ENCODE measurements at places on chromosomes 16 and 17.
A peak's percentile ranks its signal among the peaks of the same experiment; 100 is the strongest.

DNA sequence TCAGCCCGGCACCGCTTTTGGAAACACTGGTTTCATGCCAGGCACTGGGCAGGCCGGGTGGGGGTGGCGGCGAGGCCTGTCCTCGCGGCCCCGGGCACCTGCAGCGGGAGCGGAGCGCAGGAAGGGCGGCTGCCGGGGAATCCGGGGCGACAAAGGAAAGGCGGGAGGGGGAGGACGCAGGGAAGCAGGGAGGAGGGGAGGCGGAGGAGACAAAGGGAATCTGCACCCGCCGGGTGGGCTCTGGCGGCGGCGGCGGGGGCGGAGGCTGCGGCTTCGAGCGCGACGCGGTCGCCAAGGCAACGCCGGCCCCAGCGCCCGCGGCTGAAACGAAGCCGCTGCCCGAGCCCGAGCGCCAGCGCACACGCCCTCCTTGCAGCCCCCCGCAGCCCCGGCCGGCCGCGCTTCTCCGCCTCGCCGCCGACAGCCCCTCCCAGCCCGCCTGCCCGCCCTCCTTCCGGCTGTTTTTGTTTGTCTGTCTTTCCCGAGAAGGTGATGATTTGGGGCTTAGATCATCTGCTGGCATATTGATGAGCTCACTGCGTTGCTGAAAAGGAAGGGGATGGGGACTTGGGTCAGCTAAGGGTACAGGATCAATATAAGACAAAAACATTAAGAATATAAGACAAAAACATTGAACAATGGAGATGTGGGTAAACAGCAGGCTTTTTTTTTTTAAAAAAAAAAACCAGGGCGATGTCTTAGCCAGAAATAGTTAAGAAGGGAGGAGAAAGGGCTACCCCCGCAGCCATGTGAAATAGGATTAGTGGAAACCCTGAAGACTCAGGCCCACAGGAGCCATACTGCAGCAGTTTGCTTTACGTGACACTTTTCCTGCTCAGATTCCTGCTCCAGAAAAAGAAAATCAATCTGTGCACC lies 32.7 kb downstream of the CDK5R1 start:
- no peak for DNase-seq
- no peaks in the 10 kb centered on the region for H3K27me3 ChIP-seq
- H3K4me1 ChIP-seq = peaks cover 30% of the 10 kb centered on the region
- peak overlapping the region; percentile 49 for H3K4me3 ChIP-seq
- H3K27ac ChIP-seq = peak overlapping the region; percentile 82

DNA sequence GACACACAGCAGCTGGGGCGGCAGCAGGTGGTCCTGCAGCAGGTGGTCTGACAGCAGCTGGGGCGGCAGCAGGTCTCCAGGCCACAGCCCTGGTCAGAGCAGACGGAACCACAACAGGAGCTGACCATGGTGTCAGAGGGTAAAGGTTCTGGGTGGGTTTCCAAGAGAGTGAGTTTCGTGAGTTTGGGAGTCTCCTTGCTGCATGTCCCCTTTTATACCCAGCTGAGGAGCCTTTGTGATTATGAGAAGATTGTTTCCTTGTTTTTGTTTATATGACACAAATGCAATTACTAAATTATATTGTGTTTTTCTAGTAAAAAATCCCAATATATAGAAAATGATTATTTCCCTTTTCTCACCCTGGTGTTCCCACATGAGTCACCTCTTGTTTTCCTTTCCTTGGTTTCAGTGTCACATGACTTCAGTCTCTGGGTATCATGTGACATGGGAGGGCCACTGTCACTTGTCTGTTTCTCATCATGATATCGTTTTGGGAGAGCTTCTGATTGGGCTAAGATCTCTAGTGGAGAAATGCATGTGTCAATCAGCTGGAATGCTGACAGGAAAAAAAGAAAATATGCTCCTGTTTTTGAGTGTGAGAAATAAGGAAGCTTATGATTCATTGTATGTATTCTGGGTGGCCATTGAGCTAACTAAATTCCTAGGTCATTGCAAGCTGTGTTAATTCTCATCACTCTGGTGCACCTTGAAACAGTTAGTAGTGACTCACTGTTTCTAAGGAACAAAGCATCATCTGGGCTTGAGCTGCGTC lies at the start of gene KRTAP4-6:
Gene KRTAP4-6, minus strand, starts transcription at position 185 of the 772 bp plus-strand sequence. Its CDS starts 57 bp downstream, at position 128.
- no peaks in the 10 kb centered on the region for H3K27me3 ChIP-seq
- no peaks in the 10 kb centered on the region for H3K36me3 ChIP-seq
- DNase-seq = no peak
- H3K4me1 ChIP-seq = no peaks in the 10 kb centered on the region

GRCh38 chr17:76382803-76383545 lies 1.4 kb upstream of the SPHK1 start:
- H3K27me3 ChIP-seq = peaks cover 33% of the 10 kb centered on the region
- peak overlapping the region; percentile 60 for H3K4me3 ChIP-seq
- peak; percentile 70 for DNase-seq
- peaks cover 10% of the 10 kb centered on the region for H3K4me1 ChIP-seq
- H3K27ac ChIP-seq = no peak overlapping the region
- no peaks in the 10 kb centered on the region for H3K36me3 ChIP-seq

DNA sequence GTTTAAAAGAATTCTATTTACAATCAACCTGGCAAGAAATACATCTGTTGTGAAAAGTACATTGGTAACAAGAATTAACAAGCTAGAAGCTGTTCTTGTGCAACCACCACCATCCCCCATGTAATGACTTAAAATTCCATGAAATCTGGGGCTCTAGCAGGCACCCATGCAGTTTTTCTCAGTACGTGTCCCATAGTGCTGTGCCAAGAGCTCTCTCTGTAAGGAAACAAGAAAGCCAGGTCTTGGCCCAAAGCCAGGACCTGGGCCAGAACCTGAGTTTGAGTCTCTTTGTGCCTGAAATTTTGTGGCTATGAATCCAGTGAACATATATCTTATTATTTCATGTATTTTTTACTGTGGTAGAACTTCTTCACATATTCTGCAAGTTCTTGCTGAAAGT lies 46.6 kb downstream of the NUP93 start:
- H3K4me1 ChIP-seq = no peaks in the 10 kb centered on the region
- DNase-seq = no peak
- no peaks in the 10 kb centered on the region for H3K36me3 ChIP-seq
- no peak overlapping the region for H3K4me3 ChIP-seq

DNA sequence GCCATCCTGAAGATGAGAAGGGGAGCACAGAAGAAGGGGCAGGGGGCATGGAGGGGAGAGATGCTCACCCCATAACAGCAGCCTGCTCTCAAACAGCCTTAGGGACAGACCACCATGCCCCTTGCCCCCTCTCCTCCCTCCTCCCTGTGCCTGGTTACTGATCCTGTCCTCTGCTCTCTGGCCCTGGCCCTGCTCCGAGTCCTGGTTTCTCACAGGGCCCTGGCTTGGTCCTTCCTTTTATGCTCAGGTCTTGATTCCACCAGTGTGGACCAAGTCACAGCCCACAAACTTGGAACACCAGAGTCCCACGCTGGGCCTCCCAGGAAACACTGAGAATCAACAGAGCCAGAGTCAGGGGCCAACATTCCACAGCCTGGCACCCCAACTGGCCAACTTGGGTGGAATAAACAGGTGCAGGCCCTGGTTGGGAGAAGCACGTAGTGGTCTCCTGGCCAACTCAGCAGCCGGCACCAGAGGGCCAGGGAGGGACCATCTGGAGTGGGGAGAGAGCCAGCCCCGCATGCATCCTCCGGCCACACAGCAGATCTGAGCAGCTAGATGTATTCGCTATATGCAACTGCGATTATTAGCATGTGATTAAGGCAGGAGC lies 44.9 kb upstream of the CDC42EP4 start:
- no peak overlapping the region for H3K4me3 ChIP-seq
- peaks cover 16% of the 10 kb centered on the region for H3K27me3 ChIP-seq
- H3K36me3 ChIP-seq = no peaks in the 10 kb centered on the region
- no peaks in the 10 kb centered on the region for H3K4me1 ChIP-seq
- no peak for DNase-seq
